Activated naive CD8-positive, alpha-beta T cell treated with anti-CD3 and anti-CD28 coated beads, Interleukin-2, amount 50 U/mL, for 24 hours (primary cell): ENCODE measurements at places on chromosomes 1 and 21.
A peak's percentile ranks its signal among the peaks of the same experiment; 100 is the strongest.

DNA sequence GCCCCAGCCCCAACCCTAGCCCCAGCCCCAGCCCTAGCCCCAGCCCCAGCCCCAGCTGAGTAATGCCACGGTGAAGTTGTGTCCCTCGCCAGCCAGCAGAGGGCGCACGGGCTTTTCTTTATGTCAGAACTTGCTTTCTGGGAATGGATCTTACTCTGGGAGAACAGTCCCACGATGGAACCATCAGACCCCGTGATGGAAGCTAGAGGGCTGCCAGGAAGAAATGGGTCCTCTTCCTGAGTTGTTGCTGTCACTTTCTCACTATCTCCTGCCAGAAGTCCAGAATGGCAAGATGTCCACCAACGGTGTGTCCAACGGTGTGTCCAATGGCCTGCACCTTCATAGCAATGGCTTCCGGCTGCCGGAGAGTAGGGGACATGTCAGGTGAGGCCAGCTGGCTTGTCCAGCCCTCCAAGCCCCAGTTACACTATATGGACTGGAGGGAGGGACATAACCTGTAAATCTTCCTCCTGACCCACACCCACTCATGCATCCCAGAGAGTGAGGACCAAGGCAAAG lies 25.1 kb upstream of the TMEM222 start:
- peak; percentile 80 for DNase-seq

- DNase-seq, result no peak
Observed at GRCh38 chr21:27715131-27715530, 748.2 kb upstream of the ADAMTS5 start.

GRCh38 chr1:1305300-1306069 lies 2.2 kb downstream of the ACAP3 start:
- peak; percentile 78 for DNase-seq

DNA sequence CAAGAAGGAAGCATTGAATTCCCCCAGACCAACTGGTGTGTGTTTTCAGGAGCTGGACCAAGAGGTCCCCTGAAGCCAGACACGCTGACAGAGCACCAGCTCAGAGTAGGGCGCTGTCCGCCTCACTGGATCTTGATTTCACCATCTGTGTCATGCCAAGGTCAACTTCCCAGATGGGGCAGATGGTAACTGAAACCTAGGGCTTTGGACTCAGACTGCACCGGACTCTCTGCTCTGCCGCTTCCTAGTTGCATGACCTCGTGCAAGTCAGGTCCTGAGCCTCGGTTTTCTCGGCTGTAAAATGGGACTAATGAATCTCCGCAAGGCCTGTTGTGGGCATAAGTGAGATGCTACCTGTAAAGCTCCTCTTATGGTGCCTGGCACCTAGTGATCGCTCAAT lies 17.9 kb upstream of the CASZ1 start:
- DNase-seq, result no peak

DNA sequence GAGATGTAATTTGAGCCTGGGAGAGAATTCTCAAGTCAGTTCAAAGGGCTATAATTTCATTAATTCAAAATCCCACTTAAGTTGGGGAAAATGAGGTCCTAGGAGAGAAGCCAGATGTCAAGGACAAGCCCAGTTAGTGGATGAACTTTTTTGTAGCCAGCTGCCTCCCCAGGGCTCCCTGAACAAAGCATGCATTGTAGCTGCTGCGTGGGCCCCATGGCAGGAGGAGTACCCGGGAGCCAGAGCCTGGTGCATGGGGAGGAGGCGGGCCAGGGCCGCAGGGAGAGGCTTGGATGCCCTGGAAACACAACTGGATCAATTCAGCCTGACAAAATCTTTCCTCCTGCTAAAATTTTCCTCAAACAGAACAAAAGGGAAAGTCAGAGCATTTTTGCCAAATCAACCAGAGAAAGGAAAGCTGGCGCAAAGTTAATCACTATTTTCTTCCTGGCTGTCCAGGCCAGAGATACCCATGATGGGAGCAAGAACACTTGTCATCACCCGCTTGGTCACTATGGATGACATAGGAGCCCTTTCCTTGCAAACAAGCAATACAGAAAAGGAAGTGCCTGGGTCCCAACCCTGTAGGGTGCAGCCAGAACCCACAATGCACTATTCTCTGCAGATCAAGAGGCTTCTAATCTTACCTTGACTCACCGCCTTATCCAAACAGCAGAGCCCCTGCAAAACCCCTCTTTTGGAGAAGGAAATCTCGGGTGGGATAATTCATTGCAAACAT lies 248.1 kb upstream of the RAB4A start:
- DNase-seq, result no peak

GRCh38 chr1:1119272-1119890 lies 3.5 kb upstream of the C1orf159 start:
- DNase-seq, result no peak

- no peak for DNase-seq
Observed at GRCh38 chr21:31555741-31556191, 103.7 kb upstream of the SOD1 start.

- DNase-seq, result no peak
Observed at GRCh38 chr1:78651241-78651640, 1.6 kb downstream of the IFI44 start.

- DNase-seq, result no peak
Observed at GRCh38 chr1:15592285-15592684, 7.4 kb upstream of the AGMAT start.

GRCh38 chr1:178086766-178087165 lies 7.1 kb upstream of the RASAL2 start:
- DNase-seq, result no peak

GRCh38 chr1:245589316-245589715 lies 434.5 kb downstream of the KIF26B start:
- no peak for DNase-seq

DNA sequence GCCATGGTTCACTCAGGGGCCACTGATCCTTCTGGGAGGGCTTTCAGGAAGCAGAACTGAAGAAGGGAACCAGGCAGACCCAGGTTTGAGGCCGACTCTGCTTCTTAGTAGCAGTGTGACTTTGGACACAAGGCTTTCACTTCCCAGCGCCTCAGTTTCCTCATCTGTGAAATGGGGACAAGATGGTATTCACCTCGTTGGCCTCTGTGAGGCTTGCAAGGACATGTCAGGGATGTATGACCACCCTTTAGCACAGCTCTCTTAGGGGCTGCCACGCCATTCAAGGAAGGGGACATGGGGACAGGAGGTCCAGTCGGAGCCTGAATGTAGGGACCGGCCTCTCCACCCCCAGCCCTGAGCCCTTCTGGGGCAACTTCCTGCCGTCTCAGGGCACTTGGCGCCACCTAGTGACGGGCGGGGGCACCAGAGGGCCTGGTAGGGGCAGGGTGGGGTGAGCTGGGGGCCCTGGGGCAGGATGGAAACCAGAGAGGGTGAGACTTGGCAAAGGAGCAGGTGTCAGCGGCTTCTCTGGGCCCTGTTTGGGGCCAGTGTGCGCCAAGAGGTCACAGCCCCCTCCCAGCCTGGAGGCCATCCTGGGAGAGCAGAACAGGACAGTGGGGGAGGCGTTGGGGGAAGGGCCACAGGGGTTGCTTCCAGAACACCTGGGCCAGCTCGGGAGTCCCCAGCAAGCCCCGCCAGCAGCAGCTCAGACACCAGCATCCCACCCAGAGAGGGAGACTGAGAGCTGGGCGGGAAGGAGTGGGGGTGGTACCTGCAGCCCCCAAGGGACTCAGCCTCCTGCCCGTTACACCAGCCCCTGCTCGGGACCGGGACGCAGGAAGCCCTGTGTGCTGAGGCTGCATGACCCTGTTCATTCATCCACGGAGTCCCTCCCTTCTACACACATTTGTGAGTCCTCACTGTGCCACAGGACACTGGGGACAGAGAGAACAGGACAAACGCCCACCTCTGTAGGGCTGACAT lies 102.5 kb upstream of the TARDBP start:
- DNase-seq, result peak; percentile 85

- no peak for DNase-seq
Observed at GRCh38 chr21:20451046-20451445, 547.2 kb upstream of the NCAM2 start.

- DNase-seq, result no peak
Observed at GRCh38 chr1:16085522-16085921, 12.1 kb upstream of the FAM131C start.

- DNase-seq, result no peak
Observed at GRCh38 chr1:1001057-1001783, 1.3 kb upstream of the HES4 start.

GRCh38 chr1:44988531-44989156 lies 2.2 kb upstream of the EIF2B3 start:
- DNase-seq, result no peak

- DNase-seq, result no peak
Observed at GRCh38 chr1:113675302-113675701, 84.0 kb downstream of the PHTF1 start.

DNA sequence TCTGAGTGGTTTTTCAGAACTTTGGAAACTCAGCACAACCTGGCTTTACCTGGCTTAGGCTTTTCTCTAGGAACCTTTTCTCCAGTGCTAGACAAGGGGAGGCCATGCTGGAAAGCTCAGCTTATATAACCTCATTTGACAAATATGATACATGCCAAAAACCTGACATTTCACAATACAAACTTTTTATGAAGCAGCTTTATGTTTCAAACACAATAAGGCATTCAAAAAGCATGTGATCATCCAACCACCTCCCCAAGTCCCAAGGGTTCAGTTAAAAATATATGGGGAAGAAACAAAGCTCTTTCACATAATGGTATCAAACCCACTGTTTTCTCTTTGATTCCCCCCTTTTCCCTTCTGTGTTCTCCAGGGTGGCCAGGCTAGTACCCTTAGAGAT lies 63.7 kb downstream of the ZC3H11B start:
- DNase-seq, result no peak

DNA sequence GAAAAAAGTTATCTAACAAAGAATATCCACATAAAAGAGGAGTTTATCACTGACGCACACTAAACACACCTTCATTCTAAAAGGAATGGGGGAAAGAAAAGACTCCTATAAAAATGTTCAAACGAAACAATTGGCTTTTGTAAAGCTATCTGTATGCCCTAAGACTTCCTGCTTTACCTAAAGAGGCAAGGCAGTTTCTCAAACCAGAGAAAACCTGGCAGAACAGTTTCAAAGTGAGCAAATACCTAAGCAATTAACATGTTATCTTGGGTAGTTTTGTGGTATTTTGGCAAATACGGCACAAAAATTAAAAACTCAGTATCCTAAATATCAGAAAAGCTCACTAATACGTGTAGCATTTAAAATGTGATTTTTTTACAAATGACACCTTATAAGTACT lies 1.9 kb downstream of the PUM1 start:
- no peak for DNase-seq

GRCh38 chr1:151196292-151196800 lies 2.0 kb upstream of the PIP5K1A start:
- peak; percentile 49 for DNase-seq

- no peak for DNase-seq
Observed at GRCh38 chr1:10694274-10694632, 102.2 kb downstream of the CASZ1 start.

GRCh38 chr1:40621821-40622450 lies 43.5 kb downstream of the RIMS3 start:
- DNase-seq, result no peak

DNA sequence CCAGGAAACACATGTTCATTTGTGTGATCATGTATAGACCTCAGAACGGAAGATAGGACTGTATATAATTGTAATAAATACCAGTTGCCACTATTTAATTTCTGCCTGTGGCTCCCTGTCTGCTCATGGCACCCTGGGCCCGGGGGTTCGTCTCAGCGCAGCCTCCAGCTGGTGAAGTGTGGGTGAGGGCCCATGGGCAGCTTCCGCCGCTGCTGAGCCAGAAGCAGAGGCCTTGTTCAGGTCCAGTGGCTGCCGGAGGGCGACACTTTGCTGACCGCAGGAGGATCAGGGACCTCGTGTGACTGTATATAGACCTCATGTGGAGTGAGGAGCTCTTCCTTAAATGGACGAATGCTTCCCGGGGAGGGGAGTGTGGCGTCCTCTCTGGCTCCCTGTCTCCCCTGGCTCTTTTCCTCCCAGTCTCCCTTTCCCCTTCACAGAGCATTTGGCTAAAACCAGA lies 155.9 kb downstream of the PEX14 start:
- no peak for DNase-seq

GRCh38 chr1:20380616-20381035 lies 90.0 kb downstream of the VWA5B1 start:
- DNase-seq, result no peak

- no peak for DNase-seq
Observed at GRCh38 chr1:220278991-220279390, 6.7 kb upstream of the RAB3GAP2 start.

GRCh38 chr1:30982937-30983336 lies 74.4 kb upstream of the SDC3 start:
- no peak for DNase-seq
